ENCODE measurements at places on chromosomes 16 and 17.

DNA sequence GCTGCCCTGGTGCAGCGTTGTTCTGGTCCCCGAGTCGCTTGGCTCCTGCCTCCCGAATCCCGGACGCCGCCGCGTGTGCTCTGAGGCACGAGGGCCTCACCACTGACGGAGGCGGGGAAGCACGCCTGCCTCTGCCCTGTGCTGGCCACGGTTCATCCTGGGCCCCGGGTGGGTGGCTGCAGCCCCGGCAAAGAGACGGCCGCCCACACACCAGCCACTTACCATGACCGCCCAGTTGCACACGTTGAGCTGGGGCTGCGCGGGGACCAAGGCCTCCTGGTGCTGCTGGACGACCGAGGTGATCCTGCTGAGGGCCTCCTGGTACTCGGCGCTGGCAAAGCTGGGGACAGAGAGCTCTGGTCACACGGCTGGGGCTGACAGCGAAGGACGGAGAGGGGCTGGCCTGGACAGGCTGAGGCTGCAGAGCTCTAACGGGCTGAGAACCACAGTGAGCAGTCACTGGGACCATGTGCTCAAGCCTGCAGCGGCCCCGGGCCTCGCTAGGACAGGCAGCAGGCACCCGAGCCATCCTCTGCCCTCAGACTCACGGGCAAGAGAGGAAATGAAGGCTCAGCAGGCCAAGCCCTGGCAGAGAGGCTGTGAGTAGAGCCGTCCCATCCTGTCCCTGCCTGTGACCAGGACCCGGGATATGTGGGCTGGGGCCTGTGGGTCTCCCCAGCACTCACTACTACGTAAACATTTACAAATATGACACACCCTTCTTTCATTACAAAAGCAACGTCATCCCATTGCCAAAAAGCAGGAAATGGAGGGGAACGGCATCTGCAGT is 6.3 kb upstream of the APRT start:
- no peak for DNase-seq

DNA sequence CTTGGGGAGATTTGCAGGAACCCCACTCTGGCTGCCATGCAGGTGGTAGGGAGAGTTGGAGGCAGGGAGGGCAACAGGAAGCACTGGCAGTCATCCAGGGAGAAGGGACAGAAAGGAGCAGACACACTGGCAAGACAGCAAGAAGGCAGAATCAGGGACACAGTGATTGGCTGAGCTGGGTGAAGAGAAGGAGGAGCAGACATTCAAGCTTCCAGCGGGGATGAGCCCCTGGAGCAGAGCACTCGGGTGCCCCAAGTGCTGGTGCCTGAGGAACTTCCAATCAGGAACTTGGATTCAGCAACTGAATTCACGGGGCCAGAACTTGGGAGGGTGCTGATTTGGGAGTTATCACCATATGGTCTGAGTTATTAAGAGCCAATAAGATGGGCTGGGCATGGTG is 6.3 kb upstream of the ITGA3 start:
- no peak for DNase-seq

DNA sequence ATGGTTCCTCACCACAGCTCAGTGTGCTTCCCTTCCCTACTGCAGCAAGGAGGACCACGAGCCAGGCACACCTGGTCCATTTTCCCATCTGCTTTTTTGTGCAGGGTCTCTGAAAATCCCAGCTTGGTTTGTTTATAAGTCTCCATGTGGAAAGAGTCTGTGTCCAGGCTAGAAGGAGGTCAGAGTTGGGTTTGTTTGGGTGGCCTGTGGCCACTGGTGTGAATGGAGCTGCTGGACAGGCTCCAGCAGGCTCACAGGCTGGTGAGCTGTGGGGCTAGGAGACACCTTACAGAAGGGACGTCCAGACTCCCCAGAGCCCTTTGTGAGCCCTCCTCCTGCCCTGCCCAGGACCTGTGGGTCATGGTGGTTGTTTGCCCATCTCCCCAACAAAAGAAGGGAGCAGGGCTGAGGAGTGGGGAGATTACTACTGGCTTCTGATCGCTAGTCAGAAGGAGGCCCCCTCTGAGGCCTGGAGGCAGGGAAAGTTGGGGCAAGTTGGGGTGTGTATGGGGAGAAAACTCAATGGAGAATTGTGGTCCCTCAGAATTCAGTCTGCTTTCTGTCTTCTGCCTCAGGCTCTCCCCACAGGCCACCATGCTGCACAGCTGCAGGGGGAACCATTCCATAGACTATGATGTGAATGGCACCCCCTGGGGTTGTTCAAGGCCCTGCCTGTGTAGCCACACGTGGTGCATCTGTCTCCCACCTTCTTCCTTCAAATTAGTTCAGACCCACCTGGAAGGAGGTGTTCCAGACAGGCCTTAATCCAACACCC is 4.1 kb downstream of the RARA start:
- no peak for DNase-seq

GRCh38 chr17:27968206-27968732 is 74.2 kb upstream of the NLK start:
- DNase-seq = no peak

DNA sequence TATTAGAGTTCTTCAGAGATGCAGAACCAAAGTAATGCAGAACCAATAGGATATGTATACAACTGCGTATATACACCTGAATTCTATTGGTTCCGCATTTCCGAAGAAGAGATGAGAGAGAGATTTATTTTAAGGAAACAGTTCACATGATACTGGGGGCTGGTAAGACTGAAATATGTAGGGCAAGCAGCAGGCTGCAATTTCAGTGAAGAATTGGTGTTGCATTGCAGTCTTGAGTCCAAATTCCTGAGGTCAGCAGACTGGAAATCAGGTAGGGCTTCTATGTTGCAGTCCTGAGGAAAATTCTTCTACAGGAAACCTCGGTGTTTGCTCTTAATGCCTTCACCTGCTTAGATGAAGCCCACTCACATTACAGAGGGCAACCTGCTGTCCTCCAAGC is 128.2 kb upstream of the MED13 start:
- DNase-seq = no peak

- DNase-seq = no peak
Observed at GRCh38 chr17:59641799-59642484, 22.2 kb downstream of the CLTC start.

GRCh38 chr17:70691150-70691549 is 521.8 kb downstream of the KCNJ2 start:
- DNase-seq = no peak

DNA sequence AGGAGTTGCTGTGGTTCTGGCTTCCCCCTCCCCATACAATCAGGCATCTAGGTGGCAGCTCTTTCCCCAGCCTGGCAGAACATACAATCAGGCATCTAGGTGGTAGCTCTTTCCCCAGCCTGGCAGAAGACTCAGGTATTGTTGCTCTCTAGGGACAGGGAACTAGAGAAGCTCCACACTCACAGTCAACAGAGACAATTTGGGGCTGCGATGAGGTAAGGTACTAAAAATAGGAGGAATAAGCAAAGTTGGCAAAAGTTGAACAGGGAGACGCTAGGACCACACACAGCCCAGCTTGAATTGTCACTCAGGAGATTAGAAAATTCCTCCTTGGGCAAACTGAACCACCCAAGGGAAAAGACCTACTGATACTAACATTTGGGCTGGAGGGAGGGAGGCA is 315.5 kb upstream of the CDH5 start:
- no peak for DNase-seq

DNA sequence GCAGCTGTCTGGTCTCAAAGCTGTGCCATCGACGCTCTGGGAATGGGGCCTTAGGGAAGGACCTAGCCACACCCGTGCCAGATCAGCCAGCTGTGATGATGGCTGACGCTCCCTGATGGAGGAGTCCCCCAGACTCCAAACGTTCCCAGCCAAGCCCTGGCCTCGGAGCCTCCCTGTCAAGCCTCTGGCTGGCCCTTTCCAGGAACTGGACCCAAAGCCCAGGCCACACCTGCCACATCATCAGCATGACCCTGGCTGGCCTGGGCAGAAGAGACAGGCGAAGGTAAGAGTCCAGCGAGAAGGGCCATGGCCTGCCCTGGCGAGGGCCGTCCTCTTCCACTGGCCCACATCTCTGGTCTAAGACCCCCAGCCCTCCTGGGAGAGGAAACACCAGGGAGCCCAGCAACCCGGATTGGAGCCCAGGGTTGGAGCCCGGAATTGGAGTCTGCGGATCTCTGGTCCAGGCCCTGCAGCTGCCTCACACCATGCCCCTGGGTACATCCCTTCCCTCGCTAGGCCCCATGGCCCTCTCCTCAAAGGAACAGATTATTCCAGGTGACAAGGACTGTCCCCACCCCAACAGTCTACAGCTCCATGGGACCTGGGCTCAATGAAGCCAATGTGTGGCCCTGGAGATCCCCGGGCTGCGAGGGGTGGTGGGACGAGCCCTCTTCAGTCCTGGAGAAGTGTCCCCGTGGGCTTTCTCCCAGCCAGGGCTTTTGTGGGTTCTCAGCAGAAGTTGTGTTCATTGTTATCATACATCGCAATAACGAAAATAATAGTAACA is 105.1 kb upstream of the TNRC6C start:
- no peak for DNase-seq

DNA sequence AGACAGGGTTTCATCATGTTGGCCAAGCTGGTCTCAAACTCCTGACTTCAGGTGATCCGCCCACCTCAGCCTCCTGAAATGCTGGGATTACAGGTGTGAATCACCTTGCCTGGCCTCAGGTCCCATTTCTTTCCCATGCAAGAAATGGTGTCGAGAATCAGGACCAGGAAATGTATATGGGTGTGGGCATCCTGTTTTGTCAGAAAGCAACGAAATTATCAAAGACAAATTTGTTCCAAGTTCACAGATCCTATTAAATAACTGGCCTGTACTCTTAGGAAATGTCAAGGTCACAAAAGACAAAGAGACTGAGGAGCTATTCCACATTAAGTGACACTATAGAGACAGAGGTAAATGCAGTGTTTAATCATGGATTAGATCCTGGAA is 17.1 kb upstream of the ST6GALNAC1 start:
- DNase-seq = no peak

DNA sequence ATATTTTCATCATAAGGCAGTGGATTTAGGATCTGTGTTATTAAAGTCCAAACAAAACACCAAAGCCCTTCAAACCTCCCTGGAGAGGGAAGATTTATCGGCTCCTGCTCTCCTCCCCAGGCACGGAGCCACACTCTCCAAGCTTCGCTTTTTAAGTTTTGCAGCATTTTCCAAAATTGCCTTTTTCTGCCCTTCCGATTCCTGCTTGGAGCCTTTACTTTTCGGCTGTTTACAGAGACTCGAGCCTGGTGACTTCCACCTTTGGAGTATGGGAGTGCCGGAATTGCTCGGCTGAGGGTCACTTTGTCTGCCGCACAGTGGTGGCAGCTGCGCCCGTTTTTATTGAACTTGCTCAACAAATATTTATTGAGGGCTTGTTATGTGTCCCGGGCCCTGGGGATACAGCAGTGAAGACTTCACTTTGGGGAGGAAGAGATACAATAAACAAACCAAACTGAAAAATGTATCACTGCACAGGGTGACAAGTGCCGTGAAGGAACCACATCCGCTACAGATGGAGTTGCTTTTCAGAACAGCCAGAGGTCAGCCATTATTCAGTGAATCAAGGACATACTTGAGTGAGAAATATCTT is 185.5 kb downstream of the NTN1 start:
- DNase-seq = no peak

- DNase-seq = no peak
Observed at GRCh38 chr17:73553311-73553710, 90.9 kb downstream of the SDK2 start.

Data from activated CD8-positive, alpha-beta memory T cell treated with anti-CD3 and anti-CD28 coated beads, Interleukin-2, amount 50 U/mL, for 48 hours (primary cell).